Lower leg skin (tissue), 4 donors: ENCODE measurements at places on chromosomes 2 and 18. TPM values are rescaled to one million over a fixed set of nuclear protein-coding genes. Genes with fewer than 3 reads are reported as not detected.

DNA sequence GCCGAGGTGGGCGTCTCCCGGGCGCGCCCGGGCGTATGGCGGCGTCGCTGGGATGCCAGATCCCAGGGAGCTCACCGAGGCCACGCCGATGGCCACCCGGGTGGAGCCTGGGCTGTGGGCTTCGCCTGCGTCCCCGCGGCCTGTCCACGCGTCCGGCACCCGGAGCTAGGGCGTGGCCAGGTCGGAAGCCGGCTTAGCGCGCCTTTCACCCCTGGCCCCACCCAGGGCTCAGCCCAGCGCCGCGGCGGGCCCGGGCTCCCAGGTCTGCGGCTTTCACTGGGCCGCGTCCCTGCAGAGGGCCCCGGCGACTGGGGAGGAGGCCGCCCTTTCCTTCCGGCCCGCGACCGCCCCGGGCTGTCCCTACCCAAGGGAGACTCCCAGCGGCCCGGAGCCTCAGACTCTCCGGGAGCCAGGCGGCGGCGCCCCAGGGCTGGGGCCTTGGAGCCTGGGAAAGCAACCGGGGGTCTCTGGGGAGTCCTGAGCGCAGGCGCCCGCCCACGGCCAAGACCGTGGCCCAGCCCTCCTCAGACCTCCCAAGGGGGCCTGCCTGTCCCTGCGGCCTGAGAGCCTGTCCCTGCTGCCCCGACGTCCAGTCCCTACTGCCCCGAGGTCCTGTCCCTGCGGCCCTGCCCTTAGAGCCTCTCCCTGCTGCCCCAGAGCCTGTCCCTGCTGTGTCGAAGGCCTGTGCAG is 36.3 kb upstream of the ITM2C start:
- DNase-seq: no peak

GRCh38 chr2:8231902-8232301 is 450.0 kb upstream of the ID2 start:
- no peak for DNase-seq

The SCN9A gene
- total RNA-seq: 1.8 TPM

DNA sequence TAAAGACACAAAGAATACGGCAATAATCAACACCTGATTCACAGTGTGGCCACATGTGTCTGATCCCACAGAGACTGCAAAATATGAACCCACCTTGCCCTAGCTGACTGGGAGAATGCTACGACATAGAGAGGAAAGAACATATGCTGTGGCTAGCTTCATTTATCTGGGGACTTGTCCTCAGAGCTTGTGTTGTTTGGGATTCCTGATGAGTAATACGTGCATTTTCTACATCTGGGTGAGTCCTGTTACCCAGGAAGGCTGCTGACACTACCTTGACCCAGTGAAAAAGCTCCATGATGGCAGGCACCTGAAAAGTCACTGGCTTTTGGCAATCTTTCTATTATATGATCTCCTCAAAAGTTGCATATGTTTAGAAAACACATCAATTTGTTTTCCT is 427.7 kb upstream of the LYPD1 start:
- DNase-seq: no peak

The DCDC2C gene
- total RNA-seq: 0.16 TPM

The ABCA12 gene
- 70.3 TPM for total RNA-seq

DNA sequence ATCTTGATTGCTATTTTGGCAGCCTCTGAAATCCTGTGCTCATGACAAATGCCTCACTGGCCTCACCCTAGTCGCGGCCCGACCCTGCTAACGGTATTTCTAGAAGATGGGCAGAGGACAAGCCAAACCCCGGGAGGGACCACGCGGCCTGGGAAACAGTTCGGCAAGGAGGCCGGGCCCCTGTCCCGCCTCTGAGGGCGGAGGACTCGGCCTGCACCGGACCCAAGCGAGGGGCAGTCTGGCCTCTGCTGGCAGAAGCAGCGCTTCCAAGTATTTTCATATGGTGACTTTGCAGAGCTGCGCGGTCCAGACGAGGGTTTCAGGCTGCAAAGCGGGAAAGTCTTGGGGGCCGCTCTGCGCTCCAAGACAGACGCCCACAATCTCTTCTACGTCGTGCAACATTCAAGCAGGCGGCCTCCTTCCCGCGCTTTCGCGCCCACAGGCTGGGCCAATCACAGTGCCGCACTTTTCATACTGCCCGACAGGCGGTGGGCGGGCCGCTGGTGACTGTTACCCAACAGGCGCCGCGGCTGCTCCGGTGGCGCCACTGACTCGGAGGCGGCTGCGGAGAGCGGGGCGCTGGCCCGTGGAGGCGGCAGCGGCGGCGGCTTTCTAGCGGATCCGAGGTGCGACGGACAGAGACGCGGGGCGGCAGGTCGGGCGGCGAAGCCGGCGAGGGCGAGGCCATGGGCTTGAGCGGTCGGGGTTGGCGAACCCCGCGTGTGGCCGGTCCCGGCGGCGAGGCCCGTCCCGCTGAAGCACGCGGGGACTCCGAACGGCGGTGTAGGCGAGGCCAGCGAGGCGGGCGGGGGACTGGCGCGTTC is at the start of gene RBM44:
Gene RBM44, plus strand, starts transcription at position 544 of the 824 bp plus-strand sequence. CDS start 14,831 bp downstream, outside the sequence.
- DNase-seq: no peak

DNA sequence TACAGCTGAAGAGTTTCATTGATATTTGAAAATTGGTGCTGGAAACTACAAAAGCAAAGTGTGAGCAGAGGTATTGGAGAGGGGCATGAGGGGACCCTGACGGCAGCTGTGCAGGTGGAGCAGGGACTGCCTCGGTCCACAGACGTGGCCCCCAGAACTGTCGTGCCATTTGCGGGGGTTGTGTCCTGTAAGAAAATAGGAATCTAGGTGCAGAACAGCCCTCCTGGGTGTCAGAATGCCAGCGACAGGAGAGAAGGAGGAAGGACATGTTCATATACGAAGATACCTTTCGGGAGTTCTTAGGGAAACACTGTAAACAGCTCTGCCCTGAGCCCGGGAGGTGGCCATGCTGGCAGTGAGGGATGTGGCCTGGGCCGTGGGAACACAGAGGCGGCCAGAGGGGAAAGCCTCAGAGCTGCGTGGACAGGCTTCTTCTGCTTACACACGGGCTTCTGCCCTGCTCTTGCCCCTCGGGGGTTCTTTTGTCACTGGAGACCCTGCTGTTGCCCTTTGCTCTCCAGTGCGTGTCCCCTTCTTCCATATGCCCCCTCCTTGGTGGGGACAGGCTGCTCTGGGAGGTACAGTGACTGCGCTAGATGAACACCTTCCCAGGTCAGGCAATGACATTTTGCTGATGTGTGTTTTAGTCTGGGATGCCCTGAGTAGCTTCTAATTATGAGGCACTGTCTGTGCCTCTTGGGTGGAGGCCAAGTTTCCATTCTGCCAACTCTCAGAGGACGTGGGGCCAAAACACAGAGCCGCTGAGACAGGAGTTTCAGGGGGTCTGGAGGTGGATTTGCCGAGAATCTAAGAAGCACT is 81.9 kb upstream of the TXNDC2 start:
- DNase-seq: no peak

DNA sequence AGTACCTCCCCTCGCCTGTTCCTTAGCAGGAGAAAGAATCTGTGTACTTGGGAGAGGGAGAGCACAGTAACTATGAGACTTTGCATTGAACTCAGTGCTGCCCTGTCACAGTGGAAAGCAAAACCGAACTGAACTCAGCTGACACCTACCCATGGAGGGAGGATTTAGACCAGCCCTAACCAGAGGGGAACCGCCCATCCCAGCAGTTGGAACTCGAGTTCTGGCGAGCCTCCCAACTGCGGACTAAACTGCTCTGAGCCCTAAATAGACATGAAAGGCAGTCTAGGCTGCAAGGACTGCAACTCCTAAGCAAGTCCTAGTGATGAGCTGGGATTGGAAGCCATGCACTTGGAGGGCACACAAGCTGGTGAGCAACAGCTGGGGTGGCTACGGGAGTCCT is 110.4 kb downstream of the GRB14 start:
- peak; percentile 85 for DNase-seq

DNA sequence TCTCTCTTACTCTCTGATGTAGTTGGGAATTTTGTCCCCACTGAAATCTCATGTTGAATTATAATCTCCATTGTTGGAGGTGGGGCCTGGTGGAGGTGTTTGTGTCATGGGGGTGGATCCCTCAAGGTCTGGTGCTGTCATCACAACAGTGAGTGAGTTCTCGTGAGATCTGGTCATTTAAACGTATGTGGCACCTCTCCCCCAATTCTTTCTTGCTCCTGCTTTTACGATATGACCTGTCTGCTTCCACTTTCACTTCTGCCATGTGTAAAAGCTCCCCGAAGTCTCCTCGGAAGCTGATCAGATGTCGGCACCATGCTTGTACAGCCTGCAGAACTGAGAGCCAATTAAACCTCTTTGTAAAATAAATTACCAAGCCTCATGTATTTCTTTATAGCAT is 337.8 kb upstream of the CDH2 start:
- no peak for DNase-seq

GRCh38 chr18:14916181-14916580 is 168.2 kb downstream of the ANKRD30B start:
- no peak for DNase-seq

GRCh38 chr2:129752176-129752575 is 227.3 kb upstream of the RAB6C start:
- DNase-seq: no peak

DNA sequence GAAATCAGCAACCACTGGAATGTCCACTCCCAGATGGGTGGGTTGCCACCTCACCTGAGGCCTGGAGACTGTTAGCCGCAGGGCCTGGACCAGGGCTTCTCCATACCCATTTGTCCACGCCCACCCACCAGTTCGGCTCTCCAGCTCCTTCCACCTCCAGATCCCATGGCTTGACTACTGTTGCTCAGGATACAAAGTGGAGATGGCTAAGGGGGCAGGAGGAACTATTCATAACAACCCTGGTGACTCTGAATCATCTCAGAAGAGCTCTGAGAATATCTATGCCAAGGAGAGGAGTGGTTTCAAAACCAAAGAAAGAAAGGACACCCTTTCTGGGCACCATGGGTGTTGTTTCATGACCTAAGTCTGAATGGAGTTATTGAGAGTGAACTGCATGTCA is 145.8 kb downstream of the LAMA3 start:
- DNase-seq: no peak
